ENCODE measurements at places on chromosomes 3 and 15.

DNA sequence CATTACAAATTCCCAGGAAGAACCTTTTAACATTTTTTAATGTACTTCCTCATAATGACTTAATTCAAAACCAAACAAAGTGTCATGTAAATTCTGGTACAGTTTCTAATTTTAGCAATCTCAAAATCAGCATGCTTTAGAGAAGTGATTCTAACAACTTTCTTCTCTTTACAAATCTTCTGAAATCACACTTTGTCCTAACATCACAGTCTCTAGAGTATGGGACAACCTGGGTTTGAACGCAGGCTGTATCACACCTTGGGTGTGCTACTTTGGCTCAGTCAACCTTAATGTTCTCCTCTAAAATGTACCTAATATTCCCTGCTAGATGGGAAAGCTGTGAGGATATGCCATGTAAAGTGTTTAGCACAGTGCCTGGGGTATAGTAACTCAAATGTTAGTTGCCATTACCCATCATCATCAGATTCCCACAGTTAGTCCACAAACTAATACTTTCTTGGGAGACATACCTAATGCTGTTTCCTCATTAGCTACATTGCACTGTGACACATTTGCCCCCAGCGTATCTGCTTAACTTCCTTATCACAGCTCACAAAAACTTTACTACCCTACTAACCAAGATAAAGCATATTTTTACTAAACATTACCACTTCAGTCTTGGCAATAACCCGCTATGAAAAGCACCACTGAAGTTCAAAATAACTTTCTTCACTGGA is 3.1 kb downstream of the TSPAN3 start:
- DNase-seq, result no peak

- no peak for DNase-seq
Measured at GRCh38 chr3:98003306-98003969, 31.2 kb upstream of the RIOX2 start.

- no peak for DNase-seq
Measured at GRCh38 chr3:125681146-125681545, 85.8 kb upstream of the OSBPL11 start.

DNA sequence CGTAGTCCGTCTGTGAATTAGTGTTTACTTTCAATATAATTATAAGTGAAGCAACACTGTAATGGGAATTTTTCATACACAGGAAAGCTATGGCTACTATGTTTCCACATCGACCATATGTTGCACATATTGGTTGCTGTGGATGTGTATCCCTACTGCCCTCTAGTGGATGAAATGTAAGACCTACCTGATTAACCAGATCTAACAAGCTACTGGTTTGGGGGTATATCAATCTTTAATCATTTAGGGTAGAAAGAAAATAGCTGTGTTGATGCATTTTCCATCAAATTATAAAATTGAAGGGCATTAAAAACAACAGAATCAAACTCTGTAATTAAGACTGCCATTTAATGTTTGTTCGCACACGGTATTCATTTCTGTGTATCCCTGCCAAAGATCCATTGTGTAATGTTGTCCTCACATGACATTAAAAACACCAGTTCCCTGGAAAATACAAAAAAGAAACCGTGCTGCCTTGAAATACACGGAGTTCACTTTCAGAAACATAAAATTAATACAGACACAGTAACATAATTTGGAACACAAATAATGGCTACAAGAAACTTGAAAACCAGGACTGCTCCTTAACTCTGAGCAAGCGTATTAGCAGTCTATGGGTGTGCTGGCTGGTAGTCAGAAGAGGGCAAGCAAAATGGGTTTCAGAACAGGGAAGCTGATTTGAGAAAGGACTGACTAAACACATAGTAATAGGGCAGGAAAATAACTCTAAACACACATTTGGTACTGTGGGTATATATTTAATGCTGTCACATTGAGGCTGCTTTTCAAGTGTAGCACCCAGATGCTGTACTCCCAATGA is 125.1 kb downstream of the TIGIT start:
- peak; percentile 77 for DNase-seq

GRCh38 chr15:82012908-82013307 is 32.9 kb downstream of the MEX3B start:
- DNase-seq, result no peak

- peak; percentile 15 for DNase-seq
Measured at GRCh38 chr3:100518983-100519382, 26.6 kb downstream of the TMEM45A start.

DNA sequence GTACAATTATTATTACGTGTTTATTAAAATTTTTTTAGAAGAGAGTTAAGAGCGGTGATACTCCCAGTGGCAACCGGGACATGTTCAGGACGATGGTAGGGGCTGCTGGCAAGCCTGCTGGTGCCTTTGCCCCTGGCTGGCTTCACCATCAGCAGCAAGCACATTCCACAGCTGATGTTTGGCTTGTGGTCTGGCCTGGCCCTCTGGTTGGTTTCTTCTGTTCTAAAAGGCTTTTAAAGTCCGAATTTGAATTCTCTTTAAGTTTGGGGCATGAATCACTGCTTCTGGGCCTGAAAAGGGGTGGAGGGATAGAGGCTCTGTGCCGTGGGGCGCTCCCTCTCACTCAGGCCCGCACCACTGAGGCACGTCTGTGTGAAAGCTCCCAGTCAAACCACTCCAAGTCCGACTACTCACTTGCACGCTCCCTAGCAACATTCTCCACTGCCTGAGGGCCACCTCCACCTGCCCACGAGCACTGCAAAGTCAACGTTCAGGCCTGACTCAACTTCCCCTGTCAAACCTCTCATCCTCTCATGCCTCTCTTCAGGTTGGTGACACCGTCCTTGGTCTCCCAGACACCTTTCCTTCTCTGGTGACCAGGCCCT is 10.1 kb downstream of the ITGA11 start:
- DNase-seq, result no peak

GRCh38 chr3:14388201-14388600 is 14.2 kb upstream of the SLC6A6 start:
- DNase-seq, result no peak

Data from putamen (tissue), 1 donor.